ENCODE measurements at places on chromosomes 5 and 9.

DNA sequence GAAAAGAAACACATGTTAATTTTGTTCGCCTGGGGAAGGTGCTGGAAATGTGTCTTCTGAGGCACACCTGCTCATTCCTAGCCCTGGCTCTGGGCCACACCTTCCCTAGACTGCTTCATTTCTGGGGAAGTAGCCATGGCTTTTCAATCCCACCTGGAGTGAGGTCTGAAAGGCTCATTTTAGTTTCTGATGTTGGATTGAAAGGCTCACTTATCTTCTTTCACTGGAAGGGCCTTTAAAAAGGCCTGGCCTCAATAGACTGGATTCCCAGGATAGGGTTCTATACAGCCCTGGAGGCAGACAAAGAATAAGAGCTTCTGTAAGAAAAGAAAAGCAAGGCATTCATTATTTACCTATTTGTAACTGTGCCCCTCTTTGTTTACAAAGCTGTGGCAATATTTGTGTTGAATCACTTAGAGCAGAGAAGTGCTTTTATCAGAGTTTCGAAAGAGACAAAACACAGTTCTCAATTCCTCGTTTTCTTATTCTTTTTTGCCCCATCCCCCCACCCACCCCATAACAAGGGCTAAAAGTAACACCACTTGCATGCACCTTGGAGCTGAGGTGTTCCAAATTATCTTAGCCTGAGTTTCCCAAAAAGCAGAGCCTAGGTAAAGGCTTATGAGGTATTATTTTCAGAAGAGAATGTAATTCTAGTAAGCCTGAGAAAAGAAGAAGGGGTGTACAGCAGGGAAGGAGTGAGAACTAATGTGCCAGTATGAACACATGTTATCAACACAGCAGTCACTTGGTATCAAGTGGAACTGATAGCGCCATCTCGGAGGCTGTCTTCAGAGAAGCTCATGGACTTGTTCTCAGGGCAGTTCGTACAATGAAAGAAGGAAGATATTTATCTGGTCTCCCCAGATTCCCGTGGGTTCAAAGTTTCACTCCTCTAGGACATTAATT is 413.1 kb downstream of the KCTD16 start:
- DNase-seq = no peak

DNA sequence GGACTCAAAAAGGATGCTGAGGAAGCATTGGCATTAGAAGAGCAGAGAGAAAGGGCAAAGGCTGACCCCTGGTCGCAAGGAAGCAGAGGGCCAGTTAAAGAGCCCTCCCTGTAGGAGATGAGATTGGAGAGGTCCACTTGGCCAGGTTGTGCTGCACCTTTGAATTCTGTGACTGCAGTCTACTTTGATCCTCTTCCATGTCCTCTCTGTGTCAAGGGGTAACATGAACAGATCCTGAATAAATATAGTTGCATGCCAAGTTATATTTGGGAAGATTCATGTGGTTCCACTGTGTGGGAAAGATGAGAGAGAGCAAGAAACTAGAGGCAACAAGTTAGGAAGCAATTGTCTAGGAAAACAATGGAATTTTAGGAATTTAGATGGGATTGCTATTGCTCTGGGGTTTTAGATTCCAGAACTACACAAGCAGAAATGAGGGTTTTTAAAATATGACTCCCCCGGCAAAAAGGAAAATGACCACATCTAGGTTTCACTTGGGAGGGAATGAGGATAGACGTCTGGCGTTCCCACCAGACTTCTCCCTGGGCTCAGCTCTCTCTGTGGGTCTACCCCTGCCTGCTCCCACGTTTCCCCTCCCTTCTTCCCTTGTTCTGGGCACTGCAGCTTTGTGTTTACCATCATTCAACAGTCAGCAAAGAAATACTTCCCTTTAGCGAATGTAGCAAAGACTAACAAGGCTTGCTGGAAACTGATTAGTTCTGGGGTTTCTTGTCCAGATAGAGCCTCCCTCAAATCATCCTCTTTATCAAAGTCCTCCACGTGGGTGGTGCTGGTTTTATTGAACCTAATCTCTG is 63.6 kb downstream of the SNX18 start:
- DNase-seq = peak; percentile 33

GRCh38 chr9:77011973-77012821 is 7.3 kb upstream of the FOXB2 start:
- DNase-seq = peak; percentile 69

DNA sequence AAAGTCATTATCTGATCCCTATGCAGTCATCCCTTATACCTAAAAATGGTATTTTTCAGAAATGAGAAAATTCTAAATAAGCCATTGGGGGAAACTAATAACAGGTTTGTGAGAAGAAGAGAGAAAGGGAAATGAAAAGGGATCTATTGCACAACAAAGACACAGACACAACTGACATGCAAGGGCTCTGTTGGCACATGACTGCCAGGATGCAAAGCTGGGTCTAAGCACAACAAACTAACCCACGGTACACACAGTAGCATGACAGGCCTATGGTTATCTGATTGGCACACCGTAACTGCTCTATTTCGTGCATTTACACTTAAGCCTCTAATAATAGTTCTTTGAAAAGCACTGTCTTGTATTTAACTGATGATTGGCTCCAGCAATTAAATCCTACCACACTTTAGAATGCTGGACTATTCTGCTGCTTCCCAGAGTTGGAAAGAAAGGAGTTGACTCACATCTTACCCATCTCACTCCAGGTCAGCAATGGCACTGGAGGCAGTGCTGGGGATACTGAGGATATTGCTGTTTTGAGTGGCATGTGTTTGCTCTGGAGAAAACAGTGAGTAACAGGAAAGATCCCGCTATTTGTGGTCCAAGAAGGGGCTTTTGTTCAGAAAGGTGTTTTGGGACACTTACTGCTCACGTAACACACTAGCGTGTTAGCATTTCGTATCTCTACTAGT is 328.3 kb downstream of the GLIS3 start:
- DNase-seq = peak; percentile 53

- no peak for DNase-seq
Measured at GRCh38 chr9:135796784-135797485, 95.0 kb downstream of the KCNT1 start.

- DNase-seq = no peak
Measured at GRCh38 chr9:115291841-115292240, 173.9 kb upstream of the TNC start.

DNA sequence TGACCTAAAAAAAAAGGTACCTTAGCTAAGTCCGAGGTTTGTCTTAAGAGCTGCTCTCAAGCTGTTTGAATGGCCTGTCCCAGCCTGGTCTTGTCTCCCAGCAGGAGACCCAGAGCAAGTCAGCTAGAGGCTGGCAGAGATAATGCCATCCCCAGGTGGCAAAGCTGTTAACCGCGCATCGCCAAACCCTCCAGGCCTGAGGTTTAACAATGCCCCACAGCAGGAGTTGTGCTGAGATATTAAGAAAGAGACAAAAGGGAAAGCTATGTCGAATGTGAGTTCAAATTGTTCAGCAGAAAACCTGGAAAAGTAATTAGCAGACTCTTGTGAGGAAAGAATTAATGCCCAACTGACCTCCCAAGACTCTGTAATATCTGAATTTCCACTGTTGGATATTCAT is 187.1 kb downstream of the FSTL4 start:
- no peak for DNase-seq

GRCh38 chr5:52690236-52690768 is 97.4 kb upstream of the ITGA1 start:
- DNase-seq = no peak

- DNase-seq = no peak
Measured at GRCh38 chr9:130843049-130843908, 8.2 kb downstream of the ABL1 start.

DNA sequence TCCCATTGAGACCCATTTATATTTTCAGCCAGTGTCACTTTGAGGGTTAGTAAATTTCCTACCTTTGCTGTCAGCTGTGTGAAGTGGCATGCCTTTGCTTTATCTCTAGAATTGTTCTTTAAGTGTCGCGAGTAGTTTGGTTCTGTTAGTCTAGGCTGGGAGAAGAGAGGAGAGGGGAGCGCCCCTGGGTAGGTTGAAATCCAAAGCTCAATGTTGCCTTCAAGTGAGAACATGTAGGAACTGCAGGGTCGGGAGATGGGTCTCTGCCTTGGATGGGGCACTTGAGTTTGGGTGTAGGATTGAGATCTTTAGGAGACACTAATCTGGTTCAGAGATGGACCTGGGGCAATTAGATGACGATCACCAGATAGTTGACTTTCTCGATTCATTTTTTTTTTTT is 46.3 kb downstream of the STC2 start:
- DNase-seq = no peak

DNA sequence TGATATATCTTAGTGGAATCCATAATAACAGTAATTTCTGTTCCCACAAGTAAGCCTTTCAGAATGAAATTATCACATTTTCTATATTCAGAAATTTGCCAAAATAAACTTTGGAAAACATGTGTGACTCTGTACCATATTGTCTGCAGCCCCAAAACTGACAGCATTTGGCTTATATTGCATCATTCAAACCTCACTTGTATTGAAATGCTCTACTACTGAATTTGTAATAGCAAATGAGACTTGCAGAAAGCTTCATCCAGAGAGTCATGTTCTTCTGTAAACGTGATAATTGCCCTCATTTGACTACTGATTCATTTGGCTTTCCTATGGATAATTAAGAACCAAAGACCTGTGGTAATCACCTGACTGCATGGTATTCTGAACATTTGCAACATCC is 1249.5 kb upstream of the CDH18 start:
- no peak for DNase-seq

- DNase-seq = no peak
Measured at GRCh38 chr5:178196986-178197385, 7.3 kb upstream of the HNRNPAB start.

GRCh38 chr5:933251-933861 is 40.7 kb downstream of the TRIP13 start:
- DNase-seq = no peak

DNA sequence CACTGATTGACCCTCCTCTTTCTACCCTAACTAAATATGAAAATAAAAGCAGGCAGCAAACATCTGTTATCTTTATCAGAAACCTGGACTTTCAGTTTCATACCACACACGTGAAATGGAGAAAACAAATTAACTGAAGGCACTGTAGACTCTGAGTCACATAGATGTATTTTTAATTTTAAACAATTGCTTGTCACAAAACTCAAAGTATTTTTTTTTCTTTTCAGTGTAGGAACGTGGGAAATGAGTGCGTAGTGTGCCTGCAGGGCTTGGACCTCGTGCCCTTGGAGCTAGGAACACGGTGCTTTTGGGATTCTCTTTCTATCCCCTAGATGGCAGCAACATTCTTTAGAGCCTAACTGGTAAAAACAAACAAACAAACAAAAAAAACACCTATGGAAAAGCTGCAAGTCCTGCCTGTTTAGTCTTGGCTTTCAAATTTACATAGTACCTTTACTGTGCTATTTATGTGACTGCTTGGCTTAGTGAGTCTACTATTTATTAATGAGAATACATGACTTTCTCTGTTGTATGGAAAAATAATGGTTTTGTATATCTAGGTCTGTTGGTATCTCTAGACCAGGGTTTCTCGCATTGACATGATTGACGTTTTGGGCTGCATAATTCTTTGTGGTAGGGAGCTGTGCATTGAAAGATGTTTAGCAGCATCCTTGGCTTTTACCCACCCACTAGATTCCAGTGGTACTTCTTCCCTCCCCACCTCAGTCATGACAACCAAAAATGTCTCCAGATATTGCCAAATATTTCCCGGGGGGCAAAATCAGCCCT is 16.8 kb upstream of the ACTBL2 start:
- DNase-seq = peak; percentile 38

DNA sequence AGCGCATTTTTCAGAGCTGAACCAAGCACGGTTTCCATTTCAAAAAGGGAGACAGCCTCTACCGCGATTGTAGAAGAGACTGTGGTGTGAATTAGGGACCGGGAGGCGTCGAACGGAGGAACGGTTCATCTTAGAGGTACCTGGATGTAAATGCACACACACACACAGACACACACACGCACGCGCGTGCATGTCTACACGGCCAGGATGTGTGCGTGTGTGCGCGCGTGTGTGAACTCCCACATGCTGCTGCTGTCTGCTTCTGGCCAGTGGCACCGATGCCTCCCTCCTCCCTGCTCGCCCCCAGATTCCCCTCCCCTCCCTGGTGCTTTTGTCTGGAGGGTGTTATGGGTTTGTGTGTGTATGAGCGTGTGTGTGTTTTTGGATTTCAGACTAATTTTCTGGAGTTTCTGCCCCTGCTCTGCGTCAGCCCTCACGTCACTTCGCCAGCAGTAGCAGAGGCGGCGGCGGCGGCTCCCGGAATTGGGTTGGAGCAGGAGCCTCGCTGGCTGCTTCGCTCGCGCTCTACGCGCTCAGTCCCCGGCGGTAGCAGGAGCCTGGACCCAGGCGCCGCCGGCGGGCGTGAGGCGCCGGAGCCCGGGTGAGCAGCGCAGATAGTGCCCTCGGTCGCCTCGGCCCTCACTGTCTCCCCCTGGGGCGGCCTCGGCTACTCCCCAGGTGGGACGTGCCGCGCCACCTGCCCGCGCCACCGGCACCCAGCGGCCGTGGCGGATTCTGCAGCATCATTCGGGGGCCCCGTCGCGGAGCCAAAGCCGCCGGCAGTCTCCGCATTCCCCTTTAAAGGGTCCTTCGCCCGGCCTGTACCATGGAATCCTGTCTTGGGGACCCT is at the start of gene NTRK2:
NTRK2 (plus strand) TSS at position 442 of the 850 bp plus-strand sequence. CDS start 1,020 bp downstream, outside the sequence.
- DNase-seq = no peak

DNA sequence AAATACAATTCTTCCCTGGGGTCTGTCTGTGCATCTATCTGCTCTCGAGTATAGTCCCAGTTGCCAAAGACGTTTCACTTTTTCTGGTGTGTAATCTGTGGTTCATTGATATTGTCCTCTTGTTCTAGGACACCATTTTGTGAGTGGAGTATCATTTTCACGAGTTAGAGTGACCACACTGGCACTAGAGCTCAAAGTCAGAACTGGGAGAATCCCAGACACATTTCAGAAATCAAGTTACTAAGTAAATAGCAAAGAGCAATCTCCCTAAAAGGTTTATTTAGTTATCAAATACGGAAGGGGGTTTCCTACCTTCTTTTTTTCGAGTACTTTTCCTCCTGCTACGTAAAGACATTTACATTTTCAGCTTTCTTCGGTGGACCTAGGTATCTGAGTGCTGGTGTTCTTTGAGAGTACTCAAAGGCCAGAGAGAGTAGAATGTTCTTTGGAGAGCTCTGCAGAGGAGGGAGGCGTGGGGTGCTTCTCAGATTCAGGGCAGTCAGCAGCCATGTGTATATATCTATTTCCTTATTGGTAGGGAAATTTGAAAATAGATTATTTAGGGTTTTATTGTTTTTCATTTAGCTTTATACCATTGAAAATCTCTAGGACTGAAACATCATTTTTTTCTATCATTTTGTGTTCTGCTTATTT is 8.9 kb upstream of the HSPA9 start:
- DNase-seq = no peak

DNA sequence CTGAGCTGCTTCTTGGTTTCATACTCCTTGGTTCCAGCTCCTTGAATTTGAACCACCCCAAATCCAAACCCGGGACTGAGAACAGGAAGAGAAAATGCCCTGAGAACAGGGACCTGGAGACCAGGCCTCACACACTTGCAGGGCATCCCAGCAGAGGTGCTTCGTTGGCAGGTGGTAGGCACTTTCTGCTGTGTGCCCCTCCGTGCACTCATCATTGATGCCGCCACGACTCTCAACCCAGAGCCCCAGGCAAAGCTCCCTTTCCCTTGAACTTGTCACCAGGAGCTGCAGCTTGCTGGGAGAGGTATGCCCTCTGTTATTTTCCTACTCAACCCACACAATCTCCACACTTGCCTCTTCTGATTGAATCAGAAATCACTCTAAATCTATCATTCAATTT is 217.8 kb upstream of the IRX1 start:
- no peak for DNase-seq

Data from suppressor macrophage treated with lipopolysaccharide for 4 hours (primary cell).